Esophagus squamous epithelium (tissue), 5 donors: ENCODE measurements at places on chromosomes 11 and 22.

GRCh38 chr11:21541187-21541751 lies 651.6 kb upstream of the ANO5 start:
- DNase-seq = no peak

DNA sequence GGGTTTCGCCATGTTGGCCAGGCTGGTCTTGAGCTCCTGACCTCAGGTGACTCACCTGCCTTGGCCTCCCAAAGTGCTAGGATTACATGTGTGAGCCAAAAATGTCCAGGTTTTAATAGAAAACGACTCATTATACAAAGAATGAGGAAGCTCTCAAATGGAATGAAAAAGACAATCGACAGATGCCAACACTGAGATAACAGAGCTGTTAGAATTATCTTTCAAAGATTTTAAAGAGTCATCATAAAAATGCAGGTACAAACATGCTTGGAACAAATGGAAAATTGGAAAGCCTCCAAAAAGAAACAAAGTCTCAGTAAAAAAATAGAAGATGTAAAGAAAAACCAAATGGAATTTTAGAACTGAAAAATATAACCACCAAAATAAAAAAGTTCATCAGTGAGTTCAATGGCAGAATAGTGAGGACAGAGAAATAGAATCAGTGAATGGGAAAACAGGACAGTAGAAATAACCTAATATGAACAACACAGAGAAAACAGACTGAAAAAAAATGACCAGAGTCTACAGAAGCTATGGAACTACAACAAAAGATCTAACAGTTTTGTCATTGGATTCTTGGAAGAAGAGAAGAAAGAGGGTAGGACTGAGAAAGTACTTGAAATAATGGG lies 10.9 kb downstream of the GAB2 start:
- no peak for DNase-seq

- no peak for DNase-seq
Measured at GRCh38 chr11:34836958-34837856, 79.0 kb downstream of the APIP start.

DNA sequence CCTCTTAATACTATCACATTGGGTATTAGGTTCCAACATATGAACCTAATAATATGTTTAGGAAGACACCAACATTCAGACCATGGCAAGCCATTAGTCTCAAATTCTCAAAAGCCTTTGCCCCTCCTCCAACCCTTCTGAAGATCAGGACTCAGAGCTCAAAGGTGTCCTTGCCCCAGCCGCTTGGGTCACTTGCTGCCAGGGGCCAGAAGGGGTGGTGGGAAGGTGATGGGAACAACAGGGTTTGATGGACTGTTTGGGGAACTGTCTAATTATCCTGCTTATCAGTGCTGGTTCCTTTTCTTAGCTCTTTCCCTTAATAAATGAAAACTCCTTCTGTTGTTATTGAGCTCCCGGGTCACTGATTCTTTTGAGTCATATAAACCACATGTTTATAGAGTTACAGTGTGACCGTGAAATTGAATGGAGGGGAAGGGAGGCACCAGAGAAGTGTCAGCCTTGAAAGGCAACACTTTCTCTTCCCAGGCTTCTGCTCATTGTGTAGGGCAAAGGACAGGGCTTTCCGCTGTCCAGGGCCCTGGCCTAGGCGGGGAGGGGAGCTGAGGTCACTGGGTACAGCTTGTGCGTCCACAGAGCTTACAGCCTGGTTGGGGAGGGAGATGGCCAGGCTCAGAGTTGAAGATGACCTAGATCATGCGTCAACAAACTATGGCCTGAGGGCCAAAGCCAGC lies 105.1 kb downstream of the FBXO7 start:
- no peak for DNase-seq

DNA sequence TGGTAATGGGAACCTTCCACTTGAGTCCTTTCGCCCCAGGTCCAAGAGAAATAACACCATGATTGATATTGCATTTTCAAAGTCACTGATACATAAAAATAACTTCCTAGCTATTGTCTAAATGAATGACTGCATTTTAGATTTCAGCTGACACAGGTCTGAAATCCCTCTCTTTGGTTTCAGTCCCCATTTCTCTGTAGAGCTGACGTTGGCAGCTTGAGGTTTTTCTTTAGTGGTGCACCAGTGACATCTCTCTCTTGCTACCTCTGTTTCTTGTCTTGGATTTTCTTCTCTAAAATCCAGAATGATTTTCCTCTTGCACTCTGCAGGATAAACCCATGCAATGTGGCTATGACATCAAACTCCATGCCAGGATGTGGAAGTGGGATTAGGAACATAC lies 31.7 kb upstream of the SORL1 start:
- DNase-seq = no peak

GRCh38 chr11:8987446-8987845 lies 16.4 kb downstream of the NRIP3 start:
- no peak for DNase-seq
